GM23248 (cell line): ENCODE measurements at places on chromosomes 7 and 10.

DNA sequence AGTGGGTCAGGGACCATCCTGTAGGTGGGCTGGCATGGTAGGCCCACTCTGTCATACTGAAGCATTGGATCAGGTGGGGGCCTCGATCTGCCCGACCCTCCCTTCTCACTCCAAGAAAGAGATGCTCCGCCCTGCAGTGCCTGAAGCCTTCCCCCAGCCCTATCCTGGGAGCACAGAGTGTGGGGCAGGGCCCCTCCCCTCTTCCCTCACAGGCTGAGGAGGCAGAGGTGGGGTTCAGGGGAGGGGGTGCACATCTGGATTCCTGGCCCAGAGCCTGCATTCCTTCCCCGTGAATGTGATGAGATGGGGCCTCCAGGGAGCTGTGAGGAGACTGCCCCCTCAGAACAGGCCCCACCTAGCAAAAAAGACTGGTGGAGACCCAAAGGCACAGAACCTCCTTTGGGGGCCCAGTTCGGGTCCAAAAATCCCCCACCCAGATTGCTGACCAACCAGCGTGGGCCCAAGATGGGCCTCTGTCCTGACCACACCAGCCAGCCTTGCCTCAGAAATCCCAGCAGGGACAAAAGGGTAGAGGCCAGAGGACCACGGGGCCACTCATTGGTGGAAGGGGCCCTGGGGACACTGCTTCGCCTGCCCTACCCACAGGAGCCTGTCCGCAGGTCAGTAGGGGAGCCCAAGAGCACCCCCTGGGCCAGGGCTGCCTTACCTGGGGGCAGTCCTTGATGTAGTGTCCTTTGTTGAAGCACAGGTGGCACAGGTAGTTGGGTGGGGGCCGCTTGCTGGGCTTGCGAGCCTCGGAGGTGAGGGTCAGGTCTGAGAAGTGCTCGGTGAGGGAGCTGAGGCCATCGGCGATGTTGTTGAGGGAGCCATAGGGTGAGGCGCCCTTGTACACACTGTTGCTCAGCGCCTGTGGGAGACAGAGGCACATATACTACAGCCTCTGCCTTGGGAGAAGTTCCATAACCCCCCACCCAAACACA lies 13.3 kb downstream of the ZCCHC24 start:
- DNase-seq = peak; percentile 44

DNA sequence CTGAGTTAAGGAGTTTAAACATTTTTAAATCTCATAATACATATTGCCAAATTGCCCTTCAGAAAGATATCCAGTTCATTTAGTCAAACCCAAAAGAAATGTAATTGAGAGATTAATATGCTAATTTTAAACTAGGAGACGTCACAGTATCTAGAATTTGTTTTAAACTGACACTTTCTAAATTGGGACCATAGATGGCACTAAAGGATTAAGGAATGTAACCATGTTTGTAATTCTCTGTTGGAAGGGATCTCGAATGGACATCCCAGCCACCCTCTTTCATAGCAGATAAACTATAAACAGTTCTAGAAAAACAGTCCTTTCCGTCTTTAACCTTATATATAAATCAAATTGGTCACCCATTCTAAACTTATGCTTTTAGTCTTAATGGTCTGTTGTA lies 30.0 kb upstream of the SAMD9L start:
- peak; percentile 47 for DNase-seq

GRCh38 chr7:121537031-121537430 lies 140.9 kb upstream of the FAM3C start:
- peak; percentile 8 for DNase-seq

DNA sequence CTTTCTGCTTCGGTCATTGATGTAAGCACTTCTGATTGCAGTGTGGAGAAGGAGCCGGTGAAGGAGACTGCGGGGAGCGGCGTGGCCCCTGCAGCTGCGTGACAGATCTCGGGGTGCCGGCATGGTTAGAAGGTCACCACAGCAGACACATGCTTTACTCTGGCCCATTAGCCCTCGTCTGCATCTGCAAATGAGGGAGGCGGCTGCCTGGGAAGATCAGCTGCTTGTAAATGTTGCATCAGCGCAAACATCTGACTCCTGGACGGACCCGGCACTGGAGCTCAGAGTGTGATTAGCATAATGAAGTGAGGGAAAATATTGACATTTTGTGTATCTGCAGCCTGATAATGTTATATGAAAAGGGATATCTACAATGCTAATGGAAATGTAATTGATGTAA lies 30.5 kb upstream of the MNX1 start:
- DNase-seq = peak; percentile 42

GRCh38 chr10:78774999-78775711 lies 293.6 kb upstream of the ZMIZ1 start:
- no peak for DNase-seq

DNA sequence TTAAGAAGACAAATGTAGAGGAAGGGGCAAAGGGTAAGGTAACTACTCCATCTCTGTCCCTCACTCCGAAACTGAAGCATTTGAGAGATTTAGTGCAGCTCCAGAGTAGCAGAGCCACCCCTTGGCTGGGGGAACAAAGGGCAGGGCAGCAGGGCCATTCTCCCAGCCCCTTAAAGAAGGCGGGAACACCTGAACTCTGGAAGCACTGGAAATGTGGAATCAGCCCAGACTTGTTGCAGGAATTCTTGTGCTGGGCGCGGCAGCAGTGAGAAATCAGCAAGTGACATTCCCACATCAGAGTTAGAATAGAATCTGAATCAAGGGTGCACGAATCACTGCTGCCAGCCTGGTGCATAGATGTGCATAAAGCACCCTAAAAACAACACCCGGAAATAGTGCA lies 34.4 kb upstream of the GRM8 start:
- no peak for DNase-seq

- DNase-seq = peak; percentile 35
These were observed 121.9 kb upstream of the AUTS2 start for GRCh38 chr7:69476416-69476815.

DNA sequence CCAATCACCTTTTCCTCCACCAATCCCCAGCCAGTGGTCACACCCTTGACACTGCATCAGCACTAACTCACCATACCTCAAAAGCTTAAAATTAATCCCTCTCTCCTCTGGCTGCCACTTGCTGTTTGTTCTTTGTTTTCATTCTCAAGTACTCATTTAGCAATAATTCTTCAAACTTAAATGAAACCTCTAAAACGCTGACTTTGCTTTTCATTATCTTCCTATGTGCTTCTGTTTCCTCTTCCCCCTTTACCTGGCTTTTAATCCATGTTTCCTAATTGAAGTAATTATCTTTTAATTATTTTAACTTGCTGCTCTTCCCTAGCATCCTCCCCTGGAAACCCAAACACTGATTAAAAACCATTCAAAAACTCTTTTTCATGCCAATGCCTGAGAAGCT lies 348.9 kb upstream of the MEOX2 start:
- no peak for DNase-seq

- DNase-seq = peak; percentile 16
These were observed 68.7 kb downstream of the MBL2 start for GRCh38 chr10:52703898-52704297.

- DNase-seq = no peak
These were observed 129.1 kb downstream of the THSD7A start for GRCh38 chr7:11702938-11703337.

- DNase-seq = peak; percentile 76
These were observed 131.2 kb downstream of the DGKI start for GRCh38 chr7:137715533-137715932.

DNA sequence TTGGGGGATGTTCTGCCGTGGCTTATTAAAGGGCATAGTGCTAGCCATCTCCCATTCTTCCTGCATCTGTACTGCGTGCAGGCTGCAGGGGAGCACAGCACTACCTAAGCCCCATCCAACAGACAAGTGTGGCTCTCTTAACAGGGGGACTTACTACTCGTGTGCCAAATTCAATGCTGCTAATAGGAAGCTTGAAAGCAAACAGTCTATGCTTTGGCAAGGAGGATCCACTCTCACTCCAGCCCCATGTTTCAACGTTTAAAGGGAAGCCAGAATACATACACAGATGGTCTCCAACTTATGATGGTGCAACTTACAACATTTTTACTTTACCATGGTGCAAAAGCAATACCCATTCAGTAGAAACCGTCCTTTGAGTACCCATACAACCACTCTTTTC lies 228.0 kb upstream of the C7orf33 start:
- no peak for DNase-seq

- peak; percentile 66 for DNase-seq
These were observed 67.3 kb upstream of the PDZD8 start for GRCh38 chr10:117442521-117442920.

DNA sequence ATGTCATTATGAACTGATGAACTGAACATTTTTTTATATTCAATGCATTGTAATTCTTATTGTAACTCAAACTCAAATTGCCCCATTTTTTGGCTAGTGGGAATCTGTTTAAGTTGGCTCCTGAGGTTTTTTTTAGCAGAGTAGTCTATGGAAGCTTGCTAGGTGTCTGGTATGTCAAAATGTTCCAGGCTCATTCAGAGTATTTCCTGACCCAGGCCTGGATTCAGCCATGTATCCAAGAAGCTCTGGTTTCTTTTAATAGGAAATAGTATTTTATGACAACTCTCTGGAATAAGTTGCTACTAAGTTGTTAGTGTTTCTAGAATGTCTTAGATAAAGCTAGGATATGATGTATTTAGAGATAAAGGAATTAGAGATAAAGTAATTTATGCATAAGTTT lies 288.0 kb downstream of the ARL4A start:
- no peak for DNase-seq

GRCh38 chr10:33733058-33733457 lies 398.6 kb upstream of the NRP1 start:
- no peak for DNase-seq

DNA sequence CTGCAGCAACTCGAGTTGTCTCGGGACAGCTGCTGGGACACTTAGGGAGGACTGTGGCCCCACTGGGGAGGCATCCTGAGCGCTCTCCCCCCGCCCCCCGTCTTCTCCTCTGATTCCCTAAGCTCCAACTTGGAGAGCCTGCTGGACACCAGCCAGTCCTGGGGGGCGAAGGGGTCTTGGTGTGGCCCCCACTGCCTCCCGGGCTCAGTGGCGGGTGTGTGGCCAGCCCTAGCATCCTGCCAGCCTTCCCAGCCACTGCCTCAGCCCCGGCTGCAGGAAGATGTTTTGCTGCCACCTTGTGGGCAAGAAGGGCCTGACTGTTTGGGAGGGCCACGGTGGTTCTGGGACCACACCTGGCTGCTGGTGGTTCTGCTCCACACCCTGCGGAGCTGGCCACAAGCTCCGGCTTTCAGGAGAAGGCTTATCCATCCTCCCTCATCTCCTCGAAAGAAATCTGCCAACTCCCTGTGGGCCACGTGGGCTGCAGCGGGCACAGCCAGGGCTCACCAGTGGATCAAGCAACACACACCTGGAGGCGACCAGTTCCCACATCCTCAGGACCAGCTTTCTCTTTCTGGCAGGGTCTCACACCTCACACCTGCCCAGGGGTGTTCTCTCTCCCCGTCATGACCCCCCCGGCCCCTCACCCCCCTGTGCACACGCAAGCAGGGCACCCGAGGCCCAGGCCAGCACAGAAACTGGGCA lies 24.8 kb downstream of the AGAP3 start:
- DNase-seq = peak; percentile 86

- peak; percentile 16 for DNase-seq
These were observed 231.6 kb downstream of the ADK start for GRCh38 chr10:74382663-74383062.

GRCh38 chr7:108384716-108385483 lies 71.3 kb downstream of the NRCAM start:
- DNase-seq = no peak

DNA sequence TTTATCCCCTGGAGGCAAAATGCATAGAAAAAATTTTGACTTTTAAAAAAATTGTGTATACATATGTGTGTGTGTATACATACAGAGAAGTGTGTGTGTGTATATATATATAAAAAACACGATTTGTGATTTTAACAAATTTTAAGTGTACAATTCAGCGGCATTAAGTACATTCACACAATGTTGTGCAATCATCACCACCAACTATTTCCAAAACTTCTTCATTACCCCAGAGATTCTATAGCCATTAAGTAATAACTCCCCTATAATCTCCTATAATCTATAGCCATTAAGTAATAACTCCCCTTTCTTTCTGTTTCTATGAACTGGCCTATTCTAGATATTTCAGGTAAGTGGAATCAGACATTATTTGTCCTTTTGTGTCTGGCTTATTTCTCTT lies 20.7 kb upstream of the CAMK2B start:
- no peak for DNase-seq

- peak; percentile 19 for DNase-seq
These were observed 23.0 kb downstream of the ZFAND2A start for GRCh38 chr7:1136841-1137516.

DNA sequence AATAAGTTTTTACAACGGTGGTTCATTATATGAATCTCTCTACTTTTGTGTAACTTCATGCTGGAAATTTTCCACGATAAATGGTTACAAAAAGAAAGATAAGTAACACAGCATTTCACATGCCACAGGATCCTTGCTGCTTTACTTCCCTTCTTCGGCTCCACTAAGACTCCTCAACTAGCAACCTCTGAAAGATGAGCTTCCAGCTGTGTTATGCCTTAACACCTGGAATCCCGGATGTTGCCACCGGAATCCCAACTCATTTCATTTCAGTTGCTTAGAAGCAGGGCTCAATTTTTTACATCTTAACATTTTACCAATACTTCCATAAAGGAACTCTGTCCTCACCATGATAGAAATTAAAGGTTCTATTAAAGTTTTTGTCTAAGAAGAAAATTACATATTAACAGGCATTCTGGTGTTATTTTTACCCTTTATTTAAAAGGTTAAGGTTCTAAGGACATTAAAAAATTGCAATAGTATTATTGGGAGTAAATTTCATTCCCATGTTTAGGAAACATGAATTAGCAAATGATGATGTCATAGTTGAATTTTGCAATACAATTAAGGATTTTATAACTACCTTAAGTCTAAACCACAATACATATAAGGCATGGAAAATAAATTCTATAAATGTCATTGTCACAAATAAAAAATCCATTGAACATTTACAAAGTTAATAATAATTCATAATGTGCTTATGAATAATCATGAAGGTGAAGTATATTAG lies 57.1 kb upstream of the IL6 start:
- DNase-seq = no peak

DNA sequence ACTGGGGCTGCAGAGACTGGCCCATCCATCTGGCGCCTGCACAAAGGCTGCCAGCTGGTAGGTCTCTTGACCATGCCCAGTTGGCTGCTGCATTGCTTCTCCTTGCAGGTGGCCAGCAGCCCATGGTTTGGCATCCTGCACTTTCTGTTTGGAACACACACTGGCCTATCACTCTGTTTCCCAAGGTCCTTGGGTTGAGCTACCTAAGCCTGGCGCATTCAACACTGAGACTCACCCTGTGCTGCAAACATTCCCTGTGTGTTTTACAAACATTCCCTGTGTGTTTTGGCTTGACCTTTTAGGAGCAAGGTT lies 55.5 kb downstream of the TACR2 start:
- no peak for DNase-seq
